Lung (tissue), 17 donors: ENCODE measurements at places on chromosomes 12 and 14.
A peak's percentile ranks its signal among the peaks of the same experiment; 100 is the strongest.

- no peak for DNase-seq
These were observed 13.4 kb downstream of the ISM2 start for GRCh38 chr14:77485256-77485655.

- no peak for DNase-seq
These were observed 13.1 kb upstream of the POC1B start for GRCh38 chr12:89538897-89539296.

DNA sequence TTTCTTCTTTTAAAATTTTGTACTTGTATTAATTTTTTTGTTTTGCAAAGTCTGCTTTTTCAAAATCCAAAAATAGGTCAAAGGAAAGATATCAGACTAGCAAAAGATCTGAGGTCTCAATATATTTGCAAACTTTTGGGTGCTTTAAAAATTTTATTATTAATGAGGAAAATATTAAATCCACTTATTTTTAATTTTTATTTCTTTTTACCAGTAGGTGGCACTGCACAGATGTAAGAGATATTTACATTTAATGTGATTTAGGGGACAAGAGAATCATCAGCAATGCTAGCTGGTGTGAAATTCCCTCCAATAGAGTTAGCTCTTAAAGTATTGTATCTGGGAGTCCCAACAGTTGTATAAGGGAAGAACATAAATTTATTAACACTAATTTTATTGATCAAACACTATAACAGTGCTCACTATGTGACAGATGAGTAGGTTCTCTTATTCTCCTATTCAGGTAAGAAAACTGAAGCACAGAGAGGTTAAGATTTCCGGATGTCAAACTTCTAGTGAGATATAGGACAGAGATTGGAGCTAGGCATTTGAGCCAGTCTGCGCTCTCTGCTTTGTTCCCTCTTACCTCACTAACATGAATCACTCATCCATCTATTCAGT, 30.5 kb downstream of the ALX1 start:
- peak; percentile 22 for DNase-seq

DNA sequence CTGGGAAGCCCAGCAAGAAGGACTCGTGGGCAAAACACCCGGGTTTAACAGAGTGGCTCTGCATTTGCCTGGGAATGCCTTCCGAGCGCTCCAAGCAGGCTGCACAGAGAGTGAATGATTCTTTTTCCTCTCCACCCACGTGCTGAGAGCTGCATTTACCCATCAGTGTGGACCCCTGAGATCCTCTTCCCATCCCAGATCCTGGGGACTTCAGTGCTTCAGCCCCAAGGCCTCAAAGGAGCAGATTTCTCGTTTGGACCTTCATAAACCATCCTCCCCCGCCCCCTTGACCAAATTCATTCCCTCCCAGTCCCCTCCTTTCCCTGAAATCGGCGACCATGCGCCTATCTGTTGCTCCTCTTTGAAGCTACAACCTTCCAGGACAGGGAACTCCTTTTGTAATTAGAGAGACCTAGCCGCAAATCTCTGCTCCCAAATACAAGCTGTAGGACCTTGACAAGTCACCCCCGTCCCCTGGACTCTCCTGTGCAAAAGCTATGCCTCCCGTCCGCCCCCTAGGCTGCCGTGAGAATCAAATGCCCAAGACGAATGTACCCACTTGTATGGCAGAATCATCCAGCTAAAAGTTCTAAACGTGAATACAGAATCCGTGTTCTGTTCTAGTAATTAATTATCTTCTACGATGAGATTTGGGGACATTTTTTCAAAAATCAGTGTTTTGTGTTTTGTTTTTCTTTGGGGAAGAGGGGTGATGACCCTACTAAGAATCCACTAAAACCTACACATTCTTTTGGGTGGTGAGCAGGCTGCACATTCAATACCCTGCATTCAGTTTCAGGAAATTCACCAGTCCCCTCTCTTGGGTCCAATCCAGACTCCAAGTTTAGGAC, 8.8 kb downstream of the TBX5 start:
- DNase-seq, result no peak

GRCh38 chr14:92121207-92121669, 268 bp downstream of the NDUFB1 start:
- DNase-seq, result peak; percentile 63

GRCh38 chr12:2844786-2845185, 10.0 kb upstream of the NRIP2 start:
- DNase-seq, result peak; percentile 27

- DNase-seq, result peak; percentile 63
These were observed 41.9 kb downstream of the ATP23 start for GRCh38 chr12:57983146-57983857.

- DNase-seq, result no peak
These were observed 188.7 kb downstream of the KITLG start for GRCh38 chr12:88391556-88391955.

DNA sequence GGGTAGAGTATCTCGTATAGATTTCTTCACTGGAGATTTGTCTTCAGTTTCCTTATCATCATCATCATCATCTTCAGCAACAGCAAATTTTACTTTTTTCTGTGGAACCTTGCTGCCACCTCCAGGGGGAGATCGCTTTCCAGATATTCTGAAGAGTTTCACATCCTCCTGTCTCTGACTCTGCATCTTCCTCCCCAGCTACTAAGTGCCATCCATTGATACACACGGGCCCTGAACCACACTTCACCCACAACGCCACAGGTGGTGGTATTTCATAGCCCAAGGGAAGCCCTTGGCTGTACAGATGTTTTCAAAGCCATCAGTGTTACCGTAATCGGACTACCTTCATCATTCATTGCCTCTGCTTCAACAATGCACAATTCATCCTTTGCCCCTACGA, 82.2 kb downstream of the PPP2R5C start:
- DNase-seq, result no peak

- no peak for DNase-seq
These were observed 204.0 kb upstream of the ALG10 start for GRCh38 chr12:33818313-33818712.

DNA sequence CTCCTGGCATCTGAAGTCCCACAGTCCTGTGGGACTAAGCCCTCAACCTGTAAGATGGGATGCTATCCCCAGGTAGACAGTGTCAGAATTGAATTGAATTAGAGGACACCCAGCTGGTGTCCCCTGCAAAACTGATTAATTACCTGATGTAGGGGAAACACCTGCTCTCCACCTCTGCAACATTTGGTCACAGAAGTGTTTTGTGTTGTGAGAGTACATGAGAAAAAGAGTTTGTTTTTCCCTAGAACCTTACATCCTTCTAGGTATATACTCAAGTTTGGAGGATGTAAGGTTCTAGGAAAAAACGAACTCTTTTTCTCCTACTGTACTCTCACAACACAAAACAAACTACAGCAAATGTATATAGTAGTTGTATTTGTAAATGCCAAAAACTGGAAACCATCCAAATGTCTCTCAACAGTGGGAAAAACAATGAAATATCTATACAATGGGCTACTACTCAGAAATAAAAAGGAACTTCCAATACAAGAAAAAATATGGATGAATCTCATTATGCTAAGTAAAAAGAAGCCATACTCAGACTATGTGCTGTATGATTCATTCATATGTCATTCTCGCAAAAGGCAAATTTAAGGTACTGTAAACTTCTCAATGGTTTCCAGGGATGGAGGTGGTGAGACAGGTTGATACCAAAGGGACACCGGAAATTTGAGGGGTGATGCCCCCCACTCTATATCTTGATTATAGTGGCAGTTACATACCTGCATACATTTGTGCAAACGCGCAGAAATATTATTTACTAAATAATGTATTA, 160.7 kb downstream of the MED13L start:
- no peak for DNase-seq

- no peak for DNase-seq
These were observed 64.7 kb downstream of the GPR65 start for GRCh38 chr14:88069677-88070076.

DNA sequence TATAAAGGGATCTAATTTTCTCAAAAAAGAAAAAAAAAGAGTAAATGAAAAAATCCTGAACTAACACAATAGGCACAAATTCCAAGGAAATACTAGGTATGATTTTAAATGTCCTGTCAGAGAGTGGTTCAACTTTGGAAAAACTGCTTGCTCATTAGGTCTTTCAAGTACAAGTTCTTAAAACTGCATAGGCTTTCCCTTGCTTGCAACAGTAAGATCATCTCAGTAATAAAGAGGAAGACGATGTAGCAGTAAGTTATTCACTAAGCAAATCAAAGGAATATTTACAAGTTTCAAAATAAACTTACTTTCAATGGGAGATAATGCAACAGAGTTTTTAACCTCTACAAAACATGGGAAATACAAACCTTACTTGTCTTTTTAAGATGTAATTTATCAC, 21.6 kb downstream of the CORO1C start:
- DNase-seq, result no peak

DNA sequence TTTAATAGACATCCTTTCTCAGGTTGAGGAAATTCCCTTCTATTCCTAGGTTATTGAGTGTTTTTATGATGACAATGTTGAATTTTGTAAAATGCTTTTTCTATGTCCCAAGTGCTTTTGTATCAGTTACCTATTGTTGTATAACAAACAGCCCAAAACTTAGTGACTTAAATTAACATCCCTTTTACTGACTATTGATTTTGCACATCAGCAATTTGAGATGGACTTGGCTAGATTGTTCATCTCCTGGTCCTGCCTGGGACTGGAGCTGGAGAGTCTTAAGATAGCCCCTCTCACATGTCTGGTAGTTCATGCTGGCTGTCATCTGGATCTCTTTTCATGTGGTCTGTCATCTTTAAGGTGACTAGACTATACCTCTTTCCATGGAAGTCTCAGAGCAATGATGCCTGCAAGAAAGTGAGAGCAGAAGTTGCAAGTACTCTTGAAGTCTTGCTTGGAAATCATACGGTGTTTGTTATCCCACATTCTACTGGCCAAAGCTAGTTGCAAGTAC, 132.6 kb downstream of the RPAP3 start:
- no peak for DNase-seq
